ENCODE measurements at places on chromosomes 7 and 10.

GRCh38 chr7:117036053-117036669 is 82.9 kb downstream of the ST7 start:
- no peak for DNase-seq

DNA sequence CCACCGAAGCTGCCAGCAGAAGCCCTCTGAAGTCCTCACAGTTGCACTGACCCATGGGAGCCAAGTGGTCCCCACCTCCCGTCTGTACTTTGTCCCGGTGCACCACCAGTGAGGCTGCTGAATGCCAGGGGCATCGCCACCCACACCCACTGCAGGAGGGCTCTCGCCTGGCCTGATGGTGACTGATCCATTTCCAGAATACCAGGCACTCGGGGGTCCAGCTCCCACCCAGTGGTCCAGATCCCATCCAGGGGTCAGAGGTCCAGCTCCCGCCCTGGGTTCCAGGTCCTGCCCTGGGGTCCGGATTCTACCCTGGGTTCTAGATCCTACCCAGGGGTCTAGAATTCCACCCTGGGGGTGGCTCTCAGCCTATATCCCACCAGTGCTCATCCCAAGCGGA is 9.1 kb upstream of the JAKMIP3 start:
- no peak for DNase-seq

DNA sequence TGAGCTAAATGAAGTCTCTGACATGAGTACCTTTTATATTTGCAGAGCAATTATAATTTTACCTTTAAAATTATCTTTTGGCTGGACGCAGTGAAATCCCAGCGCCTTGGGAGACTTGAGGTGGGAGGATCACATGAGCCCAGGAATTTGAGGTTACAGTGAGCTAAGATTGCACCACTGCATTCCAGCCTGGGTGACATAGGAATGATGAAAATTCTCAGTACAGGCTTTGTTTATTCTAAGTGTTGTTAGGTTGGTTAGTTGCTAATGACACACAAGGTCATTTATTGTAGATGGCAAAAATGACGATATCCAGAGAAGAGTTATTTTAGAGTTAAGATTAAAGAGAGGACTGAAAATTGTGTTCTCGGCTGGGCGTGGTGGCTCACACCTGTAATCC is 87.6 kb downstream of the XRCC2 start:
- DNase-seq: no peak

DNA sequence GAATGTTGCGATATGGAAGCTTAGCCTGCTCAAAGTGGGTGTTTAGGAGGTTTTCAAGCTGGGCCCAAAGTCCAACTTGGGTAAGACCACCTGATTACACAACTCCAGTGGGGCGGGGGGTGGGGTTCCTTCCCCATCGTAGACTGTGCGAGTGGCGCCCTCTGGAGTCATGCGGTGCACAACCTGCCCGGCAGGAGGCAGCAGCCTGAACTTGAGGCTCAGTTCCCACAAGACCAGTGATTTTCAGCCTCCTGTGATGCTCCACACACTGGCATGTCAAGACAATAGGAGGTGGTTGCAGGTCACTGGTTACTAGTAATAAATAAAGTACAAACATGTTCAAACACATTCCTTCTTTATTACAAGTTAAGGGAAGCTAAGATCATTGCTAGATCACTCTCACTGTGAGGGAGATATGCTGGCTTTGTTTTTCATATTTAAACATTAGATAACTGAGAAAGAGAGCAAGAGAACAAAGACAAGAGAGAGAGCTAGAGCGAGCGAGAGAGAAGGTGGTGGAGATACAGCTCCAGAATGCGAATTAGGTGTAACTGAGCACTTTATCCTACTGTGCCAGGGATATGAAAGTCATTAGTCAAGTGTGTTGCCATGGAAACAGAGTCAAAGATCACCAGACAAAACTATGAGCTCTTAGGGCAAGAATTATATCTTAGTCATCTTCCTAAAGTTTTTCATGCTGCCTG is 97.4 kb upstream of the BMPER start:
- DNase-seq: no peak

- DNase-seq: no peak
Measured at GRCh38 chr10:68221196-68221595, 10.7 kb downstream of the ATOH7 start.

All from activated CD4-positive, alpha-beta T cell treated with anti-CD3 and anti-CD28 coated beads, Interleukin-2, amount 50 U/mL, for 24 hours (primary cell).